ENCODE measurements at places on chromosomes 5 and 9.

- no peak for DNase-seq
Observed at GRCh38 chr5:153485641-153486040, 4.8 kb upstream of the GRIA1 start.

- DNase-seq: no peak
Observed at GRCh38 chr5:2206293-2207108, 323.8 kb upstream of the IRX4 start.

DNA sequence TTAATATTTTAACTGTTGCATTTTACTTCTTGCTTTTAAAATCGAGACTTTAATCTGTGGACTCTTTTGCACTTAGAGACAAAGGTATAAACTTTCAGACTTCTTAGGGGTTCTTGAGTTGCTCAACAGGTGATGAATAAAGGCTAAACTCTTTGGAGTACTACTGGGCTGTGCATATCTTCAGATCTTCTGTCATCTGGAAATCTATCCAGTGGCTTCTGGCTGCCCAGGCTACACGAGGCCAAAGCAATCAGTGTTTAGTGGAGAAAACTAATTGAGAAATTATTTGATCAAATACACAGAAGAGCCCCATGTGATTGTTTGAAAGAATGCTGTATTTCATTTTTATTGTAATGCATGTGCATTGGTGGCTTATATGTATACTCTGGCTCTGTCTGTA lies 146.1 kb downstream of the PBX3 start:
- DNase-seq: no peak

DNA sequence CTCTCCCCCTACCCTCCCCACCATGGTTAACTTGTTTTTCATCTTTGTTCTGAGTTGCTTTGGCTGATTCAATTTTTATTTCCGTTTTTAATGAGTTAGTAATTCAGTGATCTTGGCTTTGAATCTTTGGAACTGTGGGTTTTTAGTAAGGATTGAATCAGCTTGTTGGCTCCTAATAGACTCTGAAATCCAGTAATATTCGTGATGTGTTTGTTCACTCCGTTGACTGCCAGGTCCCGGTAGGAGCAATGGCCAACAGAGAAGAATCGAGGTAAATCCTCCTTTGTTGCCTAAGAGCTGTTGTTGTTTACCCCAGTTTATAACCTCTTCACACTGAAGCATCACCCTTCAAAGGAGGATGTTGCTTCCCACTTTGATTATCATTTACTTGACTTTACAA lies 92.7 kb downstream of the PCSK1 start:
- DNase-seq: no peak

- DNase-seq: no peak
Observed at GRCh38 chr5:112142769-112143270, 276.3 kb downstream of the EPB41L4A start.

DNA sequence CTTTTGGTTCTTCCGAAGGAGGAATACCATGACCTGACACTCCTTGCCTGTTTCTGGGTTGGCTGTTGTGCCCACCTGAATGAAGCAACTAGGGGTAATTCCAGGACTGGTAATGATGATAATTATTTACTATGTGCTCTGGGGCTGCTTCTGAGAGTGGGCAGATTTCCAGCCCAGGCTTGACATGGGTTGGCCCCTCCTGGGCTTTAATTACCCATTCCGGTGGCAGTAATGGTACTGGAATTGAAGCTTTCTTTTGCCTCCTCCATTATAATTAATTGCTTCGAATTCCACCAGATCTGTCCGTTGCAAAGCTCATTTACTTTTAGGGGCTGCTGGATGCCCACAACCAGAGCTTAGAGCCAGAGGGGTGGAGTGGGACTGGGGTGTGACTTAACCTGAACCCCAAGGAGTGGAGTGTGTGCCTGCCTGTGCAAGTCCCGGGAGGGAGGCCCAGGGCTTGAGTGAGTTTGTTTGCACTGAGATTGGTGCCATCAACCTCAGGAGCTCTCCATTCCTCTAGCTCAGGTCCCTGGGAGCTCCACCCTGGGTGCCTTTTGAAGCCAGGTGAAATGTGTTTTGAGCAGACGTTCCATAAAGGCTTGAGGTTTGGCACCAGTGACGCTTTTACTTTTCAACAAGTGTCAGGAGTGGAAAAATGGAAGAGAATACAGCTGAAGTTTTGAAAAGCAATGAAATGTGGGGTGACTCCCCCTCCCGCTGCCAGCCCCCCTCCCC lies 214.6 kb downstream of the PDZD2 start:
- no peak for DNase-seq

DNA sequence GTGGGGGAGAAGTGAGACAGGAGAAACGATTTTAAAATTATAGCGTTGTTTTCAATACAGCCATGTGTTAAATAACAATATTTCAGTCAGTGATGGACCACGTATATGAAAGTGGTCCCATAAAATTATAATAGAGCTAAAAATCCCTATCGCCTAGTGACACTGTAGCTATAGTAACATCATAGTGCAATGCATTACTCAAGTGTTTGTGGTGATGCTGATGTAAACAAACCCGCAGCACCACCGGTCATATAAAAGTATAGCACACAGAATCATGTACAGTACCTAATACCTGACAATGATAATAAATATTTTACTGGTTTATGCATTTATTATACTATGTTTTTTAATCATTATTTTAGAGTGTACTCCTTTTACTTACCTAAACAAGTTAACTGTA lies 407.4 kb upstream of the SEMA6A start:
- DNase-seq: no peak

- DNase-seq: peak; percentile 46
Observed at GRCh38 chr9:35954942-35955546, 2.9 kb downstream of the OR2S2 start.

DNA sequence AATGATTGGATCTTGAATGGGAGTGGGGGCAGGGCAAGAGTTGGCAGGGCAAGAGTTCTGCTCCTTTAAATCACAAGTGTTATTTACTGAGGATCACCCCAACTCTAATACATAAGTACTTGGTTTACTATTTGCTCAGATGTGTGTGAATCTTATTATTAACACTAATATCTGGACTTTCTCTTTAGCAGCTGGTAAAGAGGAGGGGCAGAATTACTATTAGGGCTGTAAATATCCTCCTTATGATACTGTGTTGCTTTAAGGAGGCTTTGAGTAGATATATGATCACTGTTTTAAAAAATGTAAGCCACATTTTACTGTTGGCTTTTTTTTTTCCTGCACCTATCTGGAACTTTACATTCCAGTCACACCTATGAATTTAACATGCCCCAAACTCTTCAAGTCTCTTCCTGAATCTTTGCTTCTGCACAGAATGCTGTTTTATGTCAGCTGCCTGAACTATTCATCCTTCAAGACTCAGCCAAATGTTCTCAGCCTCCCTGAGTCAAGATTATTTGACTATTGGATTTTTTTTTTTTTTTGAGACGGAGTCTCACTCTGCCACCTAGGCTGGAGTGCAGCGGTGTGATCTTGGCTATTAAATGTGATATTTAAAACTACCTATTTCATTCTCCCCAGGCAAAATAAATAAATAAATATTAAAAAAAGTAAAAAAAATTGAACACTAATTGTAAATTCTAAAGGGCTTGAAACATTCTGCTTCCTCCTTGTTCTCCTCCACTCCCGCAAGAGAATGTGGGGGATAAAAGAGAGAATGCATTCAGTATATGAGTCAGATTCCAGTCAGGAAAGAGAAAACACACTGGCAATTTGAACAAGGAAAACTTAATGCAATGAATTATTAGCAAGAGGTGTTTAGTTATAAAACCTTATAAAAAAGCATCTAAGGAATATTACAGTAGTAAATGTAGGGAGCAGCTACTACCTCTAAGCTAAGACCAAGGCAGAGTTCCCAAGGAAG lies 99.3 kb downstream of the FOCAD start:
- DNase-seq: no peak

GRCh38 chr5:32332966-32333365 lies 20.2 kb upstream of the MTMR12 start:
- DNase-seq: no peak

DNA sequence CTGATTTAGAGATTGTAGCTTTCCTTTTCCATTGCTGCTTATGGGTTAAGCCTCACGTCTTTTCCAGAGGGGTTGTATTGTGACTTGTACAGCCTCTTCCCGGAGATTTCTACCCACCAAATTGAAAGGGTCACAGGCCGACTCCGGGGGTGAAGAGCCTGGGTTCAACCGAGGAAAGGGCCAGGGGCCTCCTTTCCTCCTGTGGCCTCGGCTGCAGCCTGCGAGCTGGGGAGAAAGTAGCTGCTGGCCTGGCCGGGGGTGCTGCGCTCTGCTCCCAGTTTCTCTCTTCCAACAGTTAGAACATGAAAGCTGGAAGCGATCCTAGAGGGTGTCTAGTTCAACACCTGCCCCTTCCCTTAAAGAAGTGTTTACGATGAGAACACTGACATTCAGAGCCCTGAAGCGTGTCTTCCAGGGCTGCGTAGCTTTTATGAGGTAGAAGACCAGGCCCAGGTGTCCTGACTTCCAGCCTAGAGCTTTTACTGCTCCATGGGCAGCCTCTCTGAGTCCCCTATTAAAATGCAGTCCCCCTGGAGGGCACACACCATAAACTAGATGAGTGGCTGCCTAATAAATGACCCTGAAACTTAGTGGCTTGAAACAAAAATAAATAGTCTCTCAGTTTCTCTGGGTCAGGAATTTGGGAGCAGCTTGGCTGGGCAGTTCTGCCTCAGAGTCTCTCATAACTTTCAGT lies 56.9 kb downstream of the ACER2 start:
- no peak for DNase-seq

DNA sequence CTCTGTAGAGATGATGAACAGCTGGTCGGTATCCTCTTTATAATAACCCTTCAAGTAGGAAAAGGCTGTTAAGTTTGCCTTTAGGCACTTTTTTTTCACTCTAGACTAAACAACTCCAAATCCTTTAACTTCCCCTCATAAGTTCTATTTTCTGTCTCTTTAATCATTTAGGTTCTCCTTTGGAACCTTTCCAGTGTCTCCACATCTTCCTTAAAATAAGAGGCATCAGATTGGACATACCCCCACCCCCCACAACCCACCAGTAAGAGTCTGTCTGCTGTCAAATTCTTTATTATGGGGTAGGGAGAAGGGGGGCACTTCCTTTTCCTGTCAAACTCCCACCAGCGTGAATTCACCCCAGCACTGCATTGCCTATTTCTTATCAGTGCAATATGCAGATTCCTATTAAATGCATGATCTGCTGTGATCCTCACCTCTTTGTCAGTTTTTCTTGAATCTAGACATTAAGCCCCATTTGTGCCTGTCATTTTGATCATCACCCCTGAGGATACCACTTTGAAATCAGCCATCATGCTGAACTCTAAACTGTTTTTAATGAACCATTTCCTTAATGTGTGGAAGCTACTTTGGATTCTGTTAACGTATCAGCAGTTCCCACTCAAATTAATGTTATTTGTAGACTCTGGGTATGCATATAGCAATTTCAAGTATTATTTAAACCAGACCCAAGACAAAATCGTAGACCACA lies 212.2 kb downstream of the PDZD2 start:
- DNase-seq: no peak

GRCh38 chr5:169424279-169424655 lies 123.3 kb upstream of the SLIT3 start:
- DNase-seq: no peak

- DNase-seq: no peak
Observed at GRCh38 chr5:173383711-173384110, 55.5 kb upstream of the STC2 start.

GRCh38 chr5:32711681-32712480 lies 760 bp downstream of the NPR3 start:
- no peak for DNase-seq

DNA sequence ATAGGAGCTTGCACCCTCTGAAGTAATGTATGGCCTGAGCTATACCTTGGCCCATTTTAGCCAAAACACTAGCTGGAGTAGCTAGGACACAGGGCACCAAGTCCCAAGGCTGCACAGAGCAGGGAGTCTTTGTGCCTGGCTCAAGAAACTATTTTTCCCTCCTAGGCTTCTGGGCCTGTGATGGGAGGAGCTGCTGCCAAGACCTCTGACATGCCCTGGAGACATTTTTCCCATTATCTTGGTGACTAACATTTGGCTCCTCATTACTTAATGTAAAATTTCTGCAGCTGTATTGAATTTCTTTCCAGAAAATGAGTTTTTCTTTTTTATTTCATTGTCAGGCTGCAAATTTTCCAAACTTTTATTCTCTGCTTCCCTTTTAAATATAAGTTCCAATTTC lies 1099.2 kb downstream of the CDH18 start:
- DNase-seq: no peak

DNA sequence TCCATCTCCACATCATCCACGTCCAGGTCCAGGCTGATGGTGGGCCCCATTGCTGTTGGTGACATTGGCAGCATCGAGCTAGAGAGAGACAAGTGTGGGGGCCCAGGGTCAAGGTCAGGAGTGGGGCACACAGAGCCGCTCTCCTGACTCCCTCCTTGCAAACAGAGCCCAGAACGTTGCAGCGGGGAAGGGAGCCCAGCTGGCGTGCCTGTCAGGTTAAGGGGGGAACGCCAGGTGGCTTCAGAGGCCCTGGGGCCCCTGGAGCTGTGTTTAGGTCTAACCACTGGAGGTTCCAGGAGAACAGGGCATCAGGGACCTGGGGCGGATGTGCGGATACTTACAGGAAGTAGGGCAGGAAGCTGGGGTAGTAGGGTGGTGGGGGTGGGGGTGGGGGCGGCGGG lies 7.5 kb downstream of the RNF44 start:
- DNase-seq: no peak

DNA sequence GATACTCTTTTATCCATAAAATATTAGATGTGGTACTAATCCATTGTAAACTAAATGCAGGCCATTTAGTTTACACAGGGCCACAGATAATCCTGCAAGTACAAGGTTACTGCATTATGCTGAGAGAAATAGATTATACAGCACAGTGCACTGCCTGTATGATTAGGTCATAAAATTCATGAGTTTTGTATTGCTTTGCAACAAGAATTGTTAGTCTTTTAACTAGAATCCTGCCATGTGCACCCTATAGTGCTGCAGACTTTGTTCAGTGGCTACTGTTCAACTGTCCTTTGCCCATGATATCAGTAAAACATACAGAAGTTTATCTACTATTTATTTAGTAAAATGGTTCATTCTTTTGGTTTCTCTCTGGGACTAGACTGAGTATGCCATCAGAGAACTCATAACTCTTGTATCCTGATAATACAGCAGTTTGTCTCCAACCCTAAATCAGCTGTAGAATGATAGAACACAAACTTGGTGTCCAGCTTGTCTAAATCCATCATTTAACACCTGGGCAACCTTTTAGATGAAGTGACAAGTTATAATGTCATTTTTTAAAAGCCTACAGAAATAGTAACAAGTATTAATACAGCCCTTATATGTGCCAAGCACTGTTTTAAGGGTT lies 291.2 kb downstream of the TMEM167A start:
- DNase-seq: no peak

- no peak for DNase-seq
Observed at GRCh38 chr9:7185612-7186011, 427.8 kb downstream of the KDM4C start.

DNA sequence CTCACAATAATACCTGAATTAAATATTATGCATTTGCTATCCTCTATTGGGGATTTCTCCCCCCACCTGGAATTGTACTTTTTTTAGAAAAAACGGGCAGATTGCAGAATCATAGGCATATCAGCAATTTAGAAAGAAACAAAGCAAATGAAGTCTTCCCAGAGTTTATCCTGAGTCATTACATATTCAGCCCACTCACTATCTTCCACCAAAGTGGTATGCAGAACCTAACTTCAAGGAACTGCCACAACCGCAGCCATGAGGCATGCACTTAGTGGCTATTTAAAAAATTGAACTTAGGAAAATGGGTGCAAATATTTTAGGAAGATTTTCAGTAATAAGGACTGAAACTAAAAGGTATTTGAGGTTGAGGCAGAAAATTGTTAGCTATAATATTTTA lies 48.6 kb downstream of the UBAP1 start:
- DNase-seq: no peak

GRCh38 chr9:133248726-133249295 lies 26.2 kb downstream of the ABO start:
- DNase-seq: no peak

GRCh38 chr5:76479973-76480667 lies 77.0 kb downstream of the IQGAP2 start:
- DNase-seq: no peak
